RPMI7951 (cell line): ENCODE measurements at places on chromosomes 7 and 10.

DNA sequence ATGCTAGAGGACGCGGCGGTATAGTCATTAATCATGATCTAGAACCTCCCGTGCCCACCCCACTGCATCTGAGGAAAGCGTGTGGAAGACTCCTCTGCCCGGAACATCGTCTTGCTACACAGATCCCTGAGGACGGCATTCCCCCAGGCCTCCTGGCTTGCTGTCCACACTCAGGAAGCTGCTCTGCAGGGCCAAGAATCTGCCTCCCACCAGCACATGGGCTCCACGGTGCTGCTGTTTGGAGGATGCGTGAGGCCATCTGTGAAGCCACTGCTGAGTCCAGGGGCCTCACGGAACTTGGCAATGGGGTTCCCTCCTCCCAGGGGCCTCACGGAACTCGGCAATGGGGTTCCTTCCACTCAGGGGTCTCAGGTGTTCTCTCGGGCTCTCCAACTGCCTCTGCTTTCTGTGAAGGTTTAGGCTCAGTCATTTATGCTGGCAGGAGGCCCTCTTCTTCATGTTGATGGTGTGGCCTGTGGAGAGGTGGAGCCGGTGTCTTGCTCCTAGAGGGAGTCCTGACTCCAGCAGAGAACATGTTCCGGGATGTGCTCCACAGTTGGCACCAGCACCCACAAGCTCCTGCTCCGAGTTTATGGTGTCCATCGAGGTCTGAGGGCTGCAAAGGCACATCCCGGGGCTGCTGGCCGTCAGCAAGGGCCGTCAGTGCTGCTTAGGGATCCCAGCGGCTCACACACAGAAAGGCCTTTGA, 273.3 kb downstream of the DNAJB6 start:
- DNase-seq: no peak

DNA sequence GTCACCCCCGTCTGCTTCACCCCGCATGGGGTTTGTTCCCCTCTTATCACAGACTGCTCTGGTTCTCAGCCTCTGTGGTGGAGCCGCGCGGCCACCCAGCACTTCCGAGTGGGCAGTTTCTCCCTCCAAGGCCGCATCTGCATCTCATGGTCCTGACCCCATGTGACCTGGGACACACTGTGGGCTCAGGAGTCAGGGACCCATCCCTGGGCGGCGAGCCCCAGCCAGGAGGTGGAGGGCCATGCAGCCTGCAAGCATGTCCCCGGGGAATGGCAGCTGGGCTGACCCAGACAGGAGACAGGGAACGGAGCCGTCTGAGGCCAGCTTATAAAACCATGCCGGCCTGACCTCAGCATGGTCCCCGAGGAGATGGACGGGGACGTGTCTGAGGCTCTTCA, 25.2 kb upstream of the TTYH3 start:
- DNase-seq: no peak

DNA sequence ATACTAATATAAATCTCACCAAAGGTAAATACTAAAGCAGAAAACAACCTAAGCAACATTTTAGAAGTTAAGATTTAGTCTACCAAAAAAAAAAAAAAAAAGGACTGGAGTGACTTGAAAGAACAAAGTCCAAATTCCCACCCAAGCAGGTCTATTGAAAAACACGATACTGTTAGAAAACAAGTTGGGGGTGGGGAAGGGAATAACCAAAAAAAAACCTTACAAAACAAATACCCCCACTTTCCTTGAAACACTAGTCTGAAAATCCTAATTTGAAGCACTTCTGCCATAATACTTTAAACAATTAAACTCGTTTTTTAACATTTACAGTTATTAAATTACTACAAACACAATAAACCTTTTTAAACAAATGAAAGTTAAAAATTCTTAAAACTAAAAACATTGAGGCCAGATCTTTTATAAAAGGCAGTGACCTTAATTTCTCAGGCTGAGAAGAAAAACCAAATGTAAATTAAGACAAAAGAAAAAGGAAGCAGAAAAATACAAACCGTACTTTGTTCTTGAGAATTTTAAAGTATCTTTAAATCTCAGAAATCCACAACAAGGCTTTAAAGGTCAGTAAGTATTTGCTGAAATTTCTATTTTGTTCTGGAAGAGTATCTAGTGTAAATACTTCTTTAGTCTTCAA, 135.1 kb downstream of the NRBF2 start:
- peak; percentile 25 for DNase-seq

GRCh38 chr7:73978661-73979563, 49.1 kb upstream of the ELN start:
- DNase-seq: peak; percentile 51

- DNase-seq: no peak
Measured at GRCh38 chr10:124268976-124269375, 149.7 kb downstream of the OAT start.

DNA sequence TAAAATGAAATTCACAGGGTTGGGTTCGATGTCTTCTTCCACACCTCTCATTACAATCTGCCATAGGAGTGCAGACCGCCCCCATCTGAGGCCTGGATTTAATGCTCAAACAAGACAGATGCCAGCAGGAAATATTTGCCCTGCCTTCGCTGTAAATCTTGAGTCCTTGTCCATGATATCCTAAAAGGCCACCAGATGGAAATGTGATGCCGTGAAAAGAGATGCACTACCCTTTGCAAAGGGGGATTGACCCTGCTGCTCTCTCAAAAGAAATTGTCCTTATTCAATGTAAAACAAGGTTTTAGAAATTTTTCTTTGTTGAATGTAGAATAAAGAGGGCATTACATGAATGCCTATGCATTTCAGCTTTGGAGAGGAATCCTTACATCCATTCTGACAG, 37.5 kb downstream of the AGAP4 start:
- peak; percentile 15 for DNase-seq
